ENCODE measurements at places on chromosomes 16 and 17.

DNA sequence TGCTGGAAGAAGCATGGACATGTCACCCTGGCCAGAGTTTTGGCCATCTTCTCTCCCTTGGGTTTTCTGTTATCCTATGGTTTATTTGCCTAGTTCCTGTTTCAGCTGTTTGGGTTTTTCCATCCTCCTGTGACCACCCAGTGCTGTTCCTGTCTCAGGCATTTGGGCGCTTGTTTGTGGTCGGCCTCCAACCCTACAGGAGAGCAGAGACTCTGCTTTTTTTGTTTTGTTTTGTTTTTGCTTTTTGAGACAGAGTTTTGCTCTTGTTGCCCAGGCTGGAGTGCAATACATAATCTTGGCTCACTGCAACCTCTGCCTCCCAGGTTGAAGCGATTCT lies 3.3 kb upstream of the ZC3H7A start:
- DNase-seq: no peak

GRCh38 chr17:74975943-74976342 lies 3.4 kb upstream of the HID1 start:
- DNase-seq: no peak

DNA sequence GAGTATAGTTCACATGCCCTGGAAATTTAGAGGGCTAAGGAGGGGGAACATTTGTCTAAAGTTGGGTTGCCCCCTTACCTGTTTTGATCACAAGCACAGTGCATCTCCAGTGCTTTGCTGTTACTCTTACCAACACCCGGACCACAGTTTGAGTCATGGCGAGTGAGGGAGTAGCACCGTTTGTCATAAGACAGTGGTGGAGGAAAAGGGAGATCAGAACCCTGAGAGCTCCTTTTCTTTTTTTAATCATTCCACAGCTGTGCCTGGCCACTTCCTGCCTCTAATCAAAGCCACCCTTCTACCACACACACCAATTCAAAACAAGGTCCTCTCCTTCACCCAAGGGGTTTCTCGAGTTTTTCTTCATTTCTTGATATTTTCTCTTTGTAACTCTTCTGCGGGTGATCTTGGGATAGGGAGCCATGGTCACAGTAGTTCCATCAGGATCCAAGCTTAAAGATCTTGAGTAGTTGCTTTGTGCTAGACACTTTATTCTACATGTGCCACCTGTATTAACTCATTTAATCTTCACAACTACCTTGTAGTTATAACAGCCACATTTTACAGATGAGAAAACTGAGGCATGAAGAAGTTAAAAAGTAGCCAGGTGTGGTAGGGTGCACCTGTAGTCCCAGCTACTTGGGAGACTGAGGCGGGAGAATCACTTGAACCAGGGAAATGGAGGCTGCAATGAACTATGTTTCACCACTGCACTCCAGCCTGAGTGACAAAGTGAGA lies 5.0 kb upstream of the MYL4 start:
- DNase-seq: no peak

- no peak for DNase-seq
These were observed 25.8 kb downstream of the PIK3R5 start for GRCh38 chr17:8939496-8940334.

DNA sequence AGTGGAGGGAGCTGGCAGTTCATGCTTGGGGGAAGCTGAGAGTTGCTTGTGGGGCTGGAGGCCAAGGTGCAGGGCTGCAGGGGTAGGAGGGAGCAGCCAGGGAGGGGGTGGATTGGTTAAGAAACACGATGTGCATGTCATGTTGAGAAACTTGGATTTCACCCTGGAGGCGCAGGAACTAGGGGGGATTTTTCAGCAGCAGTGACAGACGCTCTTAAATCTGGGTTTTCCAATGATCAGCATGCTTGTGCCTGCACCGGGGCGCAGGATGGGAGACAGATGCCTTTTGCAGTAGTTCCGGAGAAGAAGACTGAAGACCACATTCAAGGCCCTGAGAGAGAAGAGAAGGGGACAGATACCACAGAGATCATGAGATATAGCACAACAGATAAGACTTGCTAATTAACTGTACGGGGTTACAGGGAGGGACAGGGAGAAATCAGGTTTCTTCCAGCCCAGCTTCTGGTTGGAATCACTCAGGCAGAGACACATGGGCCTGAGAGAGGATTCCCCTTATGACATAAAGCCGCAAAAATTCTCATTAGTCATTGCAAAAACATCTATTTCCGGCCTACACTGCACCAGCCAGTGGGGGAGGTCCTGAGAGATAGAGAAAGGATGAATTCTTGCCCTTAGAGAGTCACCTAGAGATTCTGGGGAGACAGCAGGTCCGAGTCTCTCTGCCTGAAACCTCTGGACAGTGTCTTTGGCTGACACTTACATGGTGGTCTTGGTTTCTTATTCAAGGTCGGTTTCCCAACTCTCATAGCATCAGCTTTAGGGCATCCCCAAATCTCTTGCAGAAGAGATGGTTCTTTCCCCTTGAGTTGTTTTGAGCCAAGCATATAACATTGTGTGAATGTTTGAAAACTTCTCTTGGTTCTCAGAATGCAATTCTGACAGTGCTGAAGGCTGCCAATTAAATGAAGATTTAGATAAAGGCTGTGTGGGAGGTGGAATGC lies 27.1 kb downstream of the CDH13 start:
- no peak for DNase-seq

DNA sequence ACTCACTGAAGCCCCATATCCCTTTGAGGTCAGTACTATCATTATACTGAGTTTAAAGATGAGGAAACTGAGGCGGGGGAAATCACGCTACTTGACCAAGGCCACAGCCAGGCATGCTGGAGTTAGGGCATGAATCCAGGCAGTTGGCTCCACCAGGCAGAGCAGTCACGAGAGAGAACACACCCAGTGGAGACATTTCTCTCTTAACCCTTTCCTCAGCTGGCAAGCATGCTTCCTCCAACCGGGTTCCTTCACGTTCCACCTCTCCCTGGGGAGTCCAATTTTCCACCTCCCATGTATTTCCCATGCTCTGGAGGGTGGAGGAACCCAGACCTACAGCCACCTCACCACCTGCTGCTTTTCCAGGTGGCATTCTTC lies 32.8 kb downstream of the VAC14 start:
- DNase-seq: no peak

DNA sequence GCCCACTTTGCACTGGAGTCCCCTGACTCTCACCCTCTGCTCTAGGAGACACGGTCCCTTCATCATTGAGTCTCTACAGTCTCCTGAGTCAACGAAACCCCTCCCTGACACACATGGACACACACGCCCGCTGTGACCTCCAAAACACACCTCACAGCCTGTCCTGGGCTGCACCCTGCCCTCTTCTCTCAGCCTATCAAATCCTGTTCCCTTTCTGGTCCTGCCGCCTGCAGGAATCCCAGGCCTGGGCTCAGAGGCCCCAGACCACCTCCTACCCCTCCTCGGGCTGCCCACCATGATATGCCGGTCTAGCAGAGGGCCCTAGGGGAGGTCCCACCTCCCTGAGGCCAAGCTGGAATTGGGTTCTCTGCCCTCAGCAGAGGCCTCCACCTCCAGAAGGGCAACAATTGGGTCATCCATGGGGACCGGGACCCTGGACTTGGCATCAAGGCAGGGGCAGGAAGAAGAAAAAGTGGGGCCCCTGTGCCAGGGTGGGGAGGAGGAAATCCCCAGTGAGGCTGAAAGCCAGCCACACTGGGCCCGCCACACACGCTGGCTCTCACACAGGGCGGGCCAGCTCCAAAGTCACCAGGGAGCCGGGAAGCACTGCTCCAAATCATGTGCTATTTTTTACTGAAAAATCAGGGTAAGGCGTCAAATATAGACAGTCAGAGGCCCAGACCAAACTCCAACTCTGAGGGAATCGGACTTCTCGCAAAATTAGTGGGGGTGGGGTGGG lies 3.4 kb downstream of the PPP1R9B start:
- DNase-seq: no peak

- DNase-seq: no peak
These were observed 652.5 kb downstream of the HS3ST4 start for GRCh38 chr16:26344240-26344776.

DNA sequence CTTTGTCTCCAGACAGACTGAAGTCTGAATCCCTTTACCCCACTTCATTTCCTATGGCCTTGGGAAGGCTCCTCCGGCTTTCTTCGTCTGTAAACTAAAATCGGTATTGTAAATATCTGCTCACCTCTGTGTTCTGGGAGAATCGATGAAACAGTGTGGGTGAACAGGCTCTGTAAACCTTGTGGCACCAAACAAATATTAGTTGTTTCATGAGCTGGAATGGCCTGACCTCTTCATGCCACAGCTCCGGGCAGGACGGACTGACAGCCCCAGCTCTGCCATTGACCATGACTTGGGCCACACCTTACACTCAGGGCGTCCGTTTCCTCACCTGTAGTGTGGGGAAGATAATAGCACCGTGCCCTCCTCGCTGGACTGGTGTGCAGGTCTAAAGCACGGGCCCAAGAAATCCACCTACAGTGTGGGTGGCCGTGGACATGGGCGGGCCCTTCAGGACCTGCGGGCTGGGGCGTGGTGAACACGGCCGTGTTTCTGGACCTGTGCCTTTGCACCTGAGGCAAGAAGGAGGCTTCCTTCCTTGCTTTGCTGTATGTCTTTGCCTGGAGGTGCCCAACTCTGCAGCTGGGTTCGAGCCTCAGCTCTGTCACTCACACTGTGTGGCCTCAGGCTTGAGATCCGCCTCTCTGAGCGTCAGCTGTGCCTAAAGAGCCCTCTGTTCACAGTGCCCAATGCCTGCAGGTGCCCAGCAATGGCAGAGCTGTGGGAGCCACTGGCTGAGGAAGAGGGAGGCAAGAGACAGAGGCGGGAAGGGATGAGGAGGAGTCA lies 6.1 kb upstream of the OSGIN1 start:
- DNase-seq: no peak

DNA sequence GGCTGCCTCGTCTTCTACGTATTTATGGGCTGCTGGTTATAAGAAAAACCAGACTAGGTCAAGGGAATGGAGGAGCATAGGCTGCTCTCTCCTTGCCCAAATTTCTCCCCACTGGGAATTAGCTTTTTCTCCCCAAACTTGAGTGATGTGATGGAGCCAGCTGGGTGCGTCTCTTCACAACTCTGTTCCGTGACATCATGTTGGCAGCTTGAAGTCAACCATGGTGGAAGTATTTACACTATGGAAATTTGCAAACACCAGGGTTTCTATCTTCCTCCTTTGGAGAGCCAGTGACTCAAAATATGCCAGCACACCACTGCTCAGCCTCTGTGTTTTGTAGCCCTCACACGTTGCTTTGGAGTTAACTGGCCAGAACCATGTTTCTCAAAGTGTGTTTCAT lies 78.1 kb downstream of the OR1D5 start:
- no peak for DNase-seq

- no peak for DNase-seq
These were observed 509.6 kb upstream of the EEF2KMT start for GRCh38 chr16:5607169-5607568.

- DNase-seq: no peak
These were observed 419 bp downstream of the RAB37 start for GRCh38 chr17:74737299-74738050.

- no peak for DNase-seq
These were observed 132.1 kb downstream of the CLEC16A start for GRCh38 chr16:11076259-11077018.
